ENCODE measurements at places on chromosomes 13 and 19.

- no peak for DNase-seq
Observed at GRCh38 chr13:59043016-59043415, 1120.7 kb downstream of the DIAPH3 start.

GRCh38 chr19:35083691-35084508 is 31.7 kb upstream of the FXYD3 start:
- no peak for DNase-seq

DNA sequence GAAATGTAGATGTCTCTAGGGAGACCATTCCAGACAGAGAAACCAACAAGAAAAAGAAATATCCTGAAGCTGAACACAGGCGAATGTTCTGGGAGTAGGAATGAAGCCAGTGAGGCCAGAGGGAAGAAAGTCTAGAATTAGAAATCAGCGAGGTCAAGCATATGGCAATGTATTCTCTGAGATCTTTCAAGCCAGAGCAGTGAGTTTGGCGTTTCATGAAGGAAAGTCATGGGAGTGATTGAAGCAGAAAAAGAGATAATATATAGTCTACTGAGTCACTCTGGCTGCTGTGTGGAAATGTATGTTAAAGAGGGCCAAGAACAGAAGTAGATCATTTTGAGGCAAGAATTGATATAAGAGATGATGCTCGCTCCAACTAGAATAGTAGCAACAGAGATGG is 576.0 kb downstream of the PCDH17 start:
- no peak for DNase-seq

DNA sequence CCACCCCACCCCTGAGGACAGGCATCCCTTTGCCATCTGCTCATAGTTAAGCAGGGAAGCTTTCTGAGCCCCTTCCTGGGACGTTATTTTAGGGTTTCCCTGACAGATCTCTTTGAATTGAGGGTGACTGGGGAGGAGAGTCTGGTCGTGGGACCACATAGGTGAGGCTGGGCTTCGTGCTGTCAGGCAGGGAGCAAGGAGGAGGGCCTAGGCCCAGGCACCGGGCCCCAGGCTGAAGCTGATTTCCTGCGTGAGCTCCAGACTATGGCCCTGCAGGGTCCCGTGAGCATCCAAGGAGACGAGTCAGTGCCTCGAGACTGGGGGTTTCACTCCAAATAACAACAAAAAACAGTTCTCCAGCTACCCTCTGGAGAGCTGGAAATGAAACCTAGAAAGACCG is 60.4 kb downstream of the MYO9B start:
- no peak for DNase-seq

DNA sequence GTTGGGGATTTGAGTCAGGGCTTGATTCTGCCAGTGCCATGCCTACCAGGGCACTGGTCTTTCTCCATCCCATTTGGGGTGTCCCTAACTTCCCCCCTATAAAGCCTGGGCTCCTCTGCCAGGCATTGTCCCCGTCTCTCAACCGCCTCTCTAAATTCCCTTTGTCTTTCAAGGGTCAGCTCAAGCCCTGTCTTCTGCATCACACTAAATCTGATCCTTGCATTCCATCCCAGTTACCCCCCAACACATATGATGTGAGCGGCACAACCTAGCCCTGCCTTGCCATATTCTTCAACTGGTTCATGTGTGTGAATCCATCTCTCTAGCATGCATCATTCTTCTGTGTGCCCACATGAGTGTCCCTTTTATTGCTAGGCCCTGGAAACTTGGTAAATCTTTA is 480.9 kb downstream of the ZNF536 start:
- DNase-seq, result no peak

- peak; percentile 79 for DNase-seq
Observed at GRCh38 chr19:18306888-18307260, 16.0 kb downstream of the LSM4 start.

- no peak for DNase-seq
Observed at GRCh38 chr19:19451429-19452242, 46.2 kb downstream of the GATAD2A start.
